RWPE1 (cell line): ENCODE measurements at places on chromosomes 6 and 20.

DNA sequence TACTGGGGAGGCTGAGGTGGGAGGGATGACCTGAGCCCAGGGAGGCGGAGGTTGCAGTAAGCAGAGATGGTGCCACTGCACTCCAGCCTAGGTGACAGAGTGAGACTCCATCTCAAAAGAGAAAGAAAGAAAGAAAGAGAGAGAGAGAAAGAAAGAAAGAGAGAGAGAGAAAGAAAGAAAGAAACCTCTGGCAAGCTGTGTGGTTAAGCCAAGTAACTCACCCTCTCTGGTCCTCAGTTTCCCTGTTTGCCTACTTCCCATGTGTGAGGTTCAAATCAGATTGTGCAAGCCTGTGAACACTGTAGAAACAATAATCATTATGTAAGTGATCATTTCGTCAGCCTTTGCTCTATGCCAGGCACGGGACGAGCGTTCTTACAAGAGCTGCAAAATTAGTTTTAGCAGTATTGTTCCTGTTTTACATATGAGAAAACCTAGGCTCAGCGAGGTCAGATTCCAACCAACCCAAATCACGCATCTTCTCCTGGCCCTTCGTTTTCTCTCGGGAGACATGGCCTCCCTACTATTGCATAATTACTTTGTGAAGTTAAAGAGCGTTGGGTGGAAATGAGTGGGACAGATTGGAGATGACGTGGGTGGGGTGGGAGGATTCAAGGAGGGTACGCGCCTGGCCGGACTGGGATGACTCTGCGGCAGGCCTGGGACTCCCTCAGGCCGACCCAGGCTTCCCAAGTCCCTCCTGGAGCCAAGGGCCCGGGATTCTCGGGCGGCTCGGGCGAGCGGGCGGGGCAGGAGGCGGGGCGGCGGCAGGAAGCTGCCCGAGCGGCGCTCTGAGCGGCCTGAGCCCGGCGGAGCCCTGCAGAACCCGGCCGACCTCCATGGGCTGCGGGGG is at the start of gene SNX21:
TSS of gene SNX21 (plus strand) at position 770 of the 853 bp plus-strand sequence. CDS start 121 bp downstream, outside the sequence.
- peak; percentile 88 for DNase-seq

GRCh38 chr6:24849713-24850112 is 51.0 kb upstream of the ARMH2 start:
- no peak for DNase-seq

DNA sequence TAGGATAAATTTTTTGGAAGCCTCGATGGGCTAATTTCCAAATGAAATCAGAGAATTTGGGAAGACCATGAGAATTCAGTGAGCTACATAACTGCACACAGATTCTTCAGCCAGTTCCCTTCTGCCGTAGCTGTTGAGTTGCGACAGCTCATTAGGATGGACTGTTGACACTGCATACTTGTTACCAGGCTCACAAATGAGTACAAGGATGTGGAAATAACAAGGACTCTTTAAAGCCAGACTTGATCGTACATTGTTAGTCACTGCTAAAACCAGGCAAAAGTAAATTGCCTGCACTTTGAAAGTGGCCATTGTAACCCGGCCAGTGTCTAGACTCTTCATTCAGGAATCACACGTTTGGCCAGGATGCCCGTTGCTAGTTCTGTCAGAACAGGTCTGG is 37.0 kb downstream of the NDUFAF5 start:
- DNase-seq = no peak

DNA sequence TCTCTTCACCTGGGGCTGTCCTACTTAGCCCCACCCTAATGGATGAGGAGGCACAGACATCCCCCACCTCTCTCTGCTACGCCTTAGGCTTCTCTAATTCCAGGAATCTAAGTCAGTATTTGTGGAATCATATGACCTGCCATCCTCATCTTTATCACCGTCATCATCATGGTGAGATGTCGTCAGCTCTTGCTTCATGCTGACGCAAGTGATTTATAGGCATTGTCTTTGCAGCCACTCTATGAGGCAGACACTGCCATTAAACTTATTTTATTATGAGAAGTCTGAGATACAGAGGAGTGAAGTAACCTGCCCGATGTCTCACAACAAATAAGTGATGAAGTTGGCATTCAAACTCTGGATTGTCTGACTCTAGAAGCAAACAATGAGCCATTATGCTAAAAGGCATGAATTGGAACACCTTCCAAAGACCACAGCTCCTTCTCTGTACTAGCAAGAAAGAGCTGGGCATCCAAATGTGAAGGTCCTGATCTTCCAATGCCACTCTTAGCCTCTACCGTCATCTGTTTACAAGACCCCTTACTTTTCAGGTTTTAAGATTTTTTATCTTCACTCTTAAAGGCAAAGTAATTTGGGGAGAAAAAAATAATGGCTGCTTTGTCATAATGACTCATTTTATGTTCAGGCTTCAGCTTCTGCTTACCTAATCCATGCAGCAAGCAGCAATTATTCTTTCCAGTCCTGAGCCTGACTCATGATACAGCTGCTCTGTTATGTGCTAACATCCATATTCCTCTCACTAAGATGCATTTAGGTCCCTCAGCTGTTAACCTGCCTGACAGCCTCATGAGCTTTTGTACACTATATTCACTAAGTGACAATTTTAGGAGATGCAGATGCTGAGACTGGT is 113.7 kb upstream of the BCLAF1 start:
- DNase-seq = peak; percentile 80

DNA sequence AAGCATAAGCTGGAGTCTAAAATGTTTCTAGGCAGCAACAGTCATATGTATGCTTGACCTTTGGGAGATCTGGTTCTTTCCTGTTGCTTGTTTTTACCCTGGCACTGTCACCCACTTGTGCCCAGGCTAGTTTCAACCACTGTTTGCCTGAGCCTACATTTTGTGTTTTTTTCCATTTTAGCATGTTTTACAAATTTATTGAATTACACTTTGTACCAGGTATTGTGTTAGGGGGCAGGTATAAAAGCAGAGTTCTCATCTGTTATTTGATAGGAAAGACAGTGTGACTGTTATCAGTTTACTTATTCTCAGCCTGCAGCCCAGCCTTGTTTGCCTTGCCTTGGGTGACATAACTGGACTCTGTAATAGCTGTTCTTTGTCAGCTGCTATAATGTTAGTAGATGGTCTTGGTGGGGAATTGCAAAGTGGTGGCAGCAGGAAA is 147.0 kb downstream of the CDKAL1 start:
- DNase-seq = no peak

GRCh38 chr20:23856736-23857135 is 22.8 kb downstream of the CST5 start:
- no peak for DNase-seq

- DNase-seq = no peak
Measured at GRCh38 chr6:53624502-53624901, 41.1 kb downstream of the KLHL31 start.

GRCh38 chr6:42365021-42365420 is 86.7 kb downstream of the TRERF1 start:
- no peak for DNase-seq

GRCh38 chr20:61416546-61416945 is 164.5 kb downstream of the CDH4 start:
- no peak for DNase-seq

GRCh38 chr6:91144126-91144525 is 557.3 kb upstream of the MAP3K7 start:
- no peak for DNase-seq
